HS-5 (cell line): ENCODE measurements at places on chromosomes 5 and 9.

DNA sequence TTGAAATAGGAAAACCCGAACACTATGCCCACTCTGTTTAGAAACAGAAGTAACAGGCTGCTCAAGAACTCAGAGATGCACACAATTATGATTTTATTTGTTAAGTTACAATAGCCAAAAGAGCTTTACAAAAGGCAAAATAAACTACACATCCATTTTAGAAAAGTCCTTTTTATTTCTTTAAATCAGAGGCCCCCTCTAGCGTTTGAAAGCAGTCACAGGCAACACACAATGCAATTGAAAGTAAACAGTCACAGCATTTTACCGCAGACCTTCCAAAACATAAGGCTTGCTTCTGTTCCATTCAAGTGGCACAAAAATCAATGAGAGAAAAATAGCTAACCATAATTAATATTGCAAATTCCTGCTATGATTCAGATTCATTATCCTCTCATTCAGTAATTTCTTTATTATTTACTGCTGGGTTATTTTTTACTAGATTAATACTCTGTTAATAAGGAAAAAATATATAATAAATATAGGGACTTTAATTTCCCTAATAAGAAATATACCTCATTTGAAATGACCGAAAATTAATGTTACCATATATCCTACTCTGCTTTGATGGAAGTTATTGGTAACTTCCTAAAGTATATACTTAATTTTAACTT, 78.3 kb downstream of the CEP120 start:
- DNase-seq: no peak

DNA sequence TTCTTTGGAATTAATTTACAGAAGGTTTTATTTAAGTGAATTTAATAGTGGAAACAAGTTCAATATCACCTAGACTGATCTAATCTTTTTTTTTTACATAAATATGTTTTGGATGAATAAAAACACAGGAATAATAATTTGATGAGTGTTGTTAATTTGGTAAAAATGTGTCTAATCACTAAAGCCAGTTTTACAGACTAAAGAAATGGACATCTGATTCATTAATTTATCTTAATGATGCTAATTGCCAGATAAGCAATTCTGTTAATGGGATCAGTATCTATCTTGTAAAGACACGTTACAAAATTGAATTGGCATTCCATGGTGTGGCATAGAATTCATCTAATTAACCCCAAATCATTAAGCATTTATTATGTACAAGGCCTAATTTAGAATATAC, 743.3 kb upstream of the CDH6 start:
- DNase-seq: no peak

DNA sequence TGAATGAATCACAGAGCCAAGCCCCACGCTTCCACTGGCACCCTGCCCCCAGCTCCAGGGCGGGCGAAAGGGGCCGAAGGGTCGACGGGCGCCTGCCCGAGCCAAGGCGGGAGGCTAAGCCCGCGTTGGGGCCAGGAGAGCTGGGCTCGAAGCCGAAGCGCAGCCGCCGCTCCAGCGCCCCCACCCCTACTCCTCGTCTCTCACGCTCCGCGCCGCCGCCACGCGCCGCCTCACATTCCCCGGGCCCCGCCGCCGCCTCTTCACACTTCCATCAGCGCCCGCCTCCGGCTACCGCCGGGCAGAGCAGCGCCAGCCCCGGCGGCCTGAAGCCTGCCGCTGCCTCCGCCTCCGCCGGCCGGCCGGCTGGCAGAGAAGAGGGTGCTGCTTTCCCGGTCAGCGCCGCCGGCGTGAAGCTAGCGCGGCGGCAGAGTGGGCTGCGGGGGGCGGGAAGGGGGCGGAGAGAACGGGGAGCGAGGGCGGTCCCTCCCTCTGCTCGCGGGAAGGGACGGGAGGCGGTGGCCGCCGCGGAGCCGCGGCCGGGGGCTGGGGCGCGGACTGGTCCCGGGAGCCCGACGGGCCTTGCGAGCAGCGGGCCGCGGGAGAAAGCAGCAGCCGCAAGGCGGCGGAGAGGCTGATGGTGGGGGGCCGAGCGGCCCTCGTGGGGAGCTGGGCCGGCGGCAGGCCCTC, at the start of gene HOMER1:
Gene HOMER1, minus strand, starts transcription at position 431 of the 687 bp plus-strand sequence. CDS start 1,360 bp downstream, outside the sequence.
- DNase-seq: peak; percentile 31

DNA sequence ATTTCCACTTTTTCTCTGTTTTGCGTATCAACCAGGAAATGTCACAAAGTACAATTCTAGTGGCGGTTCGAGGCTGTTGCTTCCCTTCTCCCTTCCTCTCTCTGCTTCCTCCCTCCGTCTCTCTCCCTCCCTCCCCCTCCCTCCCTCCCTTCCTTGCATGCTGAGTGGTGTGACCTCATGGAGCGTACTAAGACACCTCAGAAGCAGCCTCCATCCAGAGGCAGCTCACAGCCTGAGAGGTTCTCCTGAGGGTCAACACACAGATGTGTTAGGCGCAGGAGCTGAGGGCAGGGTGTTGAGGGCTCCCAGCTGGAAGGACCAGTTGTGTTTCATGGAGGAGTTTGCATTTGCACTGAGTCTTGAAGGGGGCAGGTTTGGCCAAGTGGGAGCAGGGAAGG, 57.7 kb downstream of the COL5A1 start:
- DNase-seq: no peak

DNA sequence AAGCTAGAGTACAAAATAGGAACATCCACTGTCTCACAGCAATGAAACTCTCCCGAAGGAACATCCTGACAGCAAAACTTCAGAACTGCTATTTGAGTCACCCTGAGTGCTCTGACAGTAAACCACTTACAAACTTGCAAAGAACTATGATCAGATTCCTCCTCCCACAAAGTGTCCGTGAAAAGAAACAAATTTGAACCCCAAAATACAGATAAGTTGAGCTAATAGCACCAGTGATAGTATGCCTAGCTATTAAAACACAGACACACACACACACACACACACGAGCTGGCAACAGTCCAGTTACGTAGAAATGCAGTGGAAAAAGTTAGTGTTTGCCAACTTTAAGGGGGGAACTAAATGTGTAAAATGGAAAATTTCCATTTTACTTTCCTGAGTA, 3.1 kb upstream of the GLIS3 start:
- no peak for DNase-seq

DNA sequence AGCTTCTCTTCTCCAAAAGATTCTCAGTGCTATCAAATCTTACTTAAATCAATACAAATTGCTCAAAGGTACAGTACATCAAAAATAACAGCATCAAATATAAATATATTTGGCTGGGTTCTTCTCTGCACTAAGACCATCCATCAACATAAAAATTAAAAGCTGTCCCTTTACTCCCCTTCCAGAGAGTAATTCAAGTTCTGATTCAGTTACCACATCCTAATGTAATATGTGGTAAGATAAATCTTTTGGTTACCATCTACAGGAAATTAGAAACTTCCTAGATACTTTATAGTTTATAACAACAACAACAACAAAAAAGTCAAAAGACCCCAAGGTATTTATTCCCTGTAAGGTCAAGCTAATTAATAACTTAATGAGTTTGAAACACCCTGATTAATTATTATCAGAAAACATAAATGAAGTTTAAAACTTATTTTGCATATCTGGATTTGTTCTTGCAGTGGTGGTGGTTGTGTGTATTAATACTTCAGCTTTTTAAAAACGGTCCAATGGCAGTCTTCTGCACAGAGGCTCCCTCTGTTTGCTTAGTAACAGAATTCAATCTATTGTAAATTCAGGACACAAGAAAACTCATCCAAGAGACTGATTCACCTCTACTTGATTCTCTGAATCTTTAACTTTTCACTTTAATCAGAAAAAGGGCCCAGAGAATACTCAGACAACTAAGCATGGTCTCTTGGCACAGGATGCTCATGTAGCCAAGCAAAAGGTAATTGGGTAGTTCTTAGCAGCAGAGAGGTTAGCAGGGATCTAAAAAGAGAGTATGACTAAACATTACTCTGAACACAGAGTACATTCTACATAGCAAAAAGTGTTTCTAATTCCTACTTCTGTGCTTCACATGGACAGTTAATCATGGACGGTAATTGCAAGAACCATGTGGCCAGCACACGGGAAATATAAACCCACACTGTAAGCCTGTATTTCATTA, 20.1 kb downstream of the DIAPH1 start:
- DNase-seq: no peak

DNA sequence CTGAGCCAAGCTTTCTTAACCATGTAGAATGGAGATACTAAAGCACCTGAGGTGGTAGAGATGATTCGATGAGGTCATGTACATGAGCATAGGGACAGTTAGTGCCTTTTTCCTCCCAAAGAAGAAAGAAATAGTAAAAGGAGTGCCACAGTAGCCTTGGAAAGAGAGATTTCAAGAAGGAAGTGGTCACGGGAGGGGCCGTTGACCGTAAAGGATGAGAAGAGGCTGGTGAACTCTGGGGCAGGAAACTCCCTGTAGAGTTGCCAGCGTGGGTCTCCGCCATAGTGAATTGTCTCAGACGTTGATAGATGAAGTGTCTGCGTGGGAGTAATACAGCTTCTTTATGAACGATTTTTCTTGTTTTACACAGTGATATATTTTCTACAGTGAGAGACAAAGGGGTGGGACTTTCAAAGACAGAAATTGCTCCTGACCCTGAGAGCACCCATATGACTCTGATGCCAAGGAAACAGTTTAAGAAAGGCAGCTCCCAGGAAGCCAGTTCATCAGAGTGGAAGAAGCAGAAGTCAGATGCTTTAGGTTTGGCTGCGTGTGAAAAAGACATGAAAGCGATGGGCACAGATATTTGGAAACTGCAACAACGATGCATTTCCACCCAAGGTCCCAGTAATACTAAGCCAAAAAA, 41.3 kb downstream of the UGCG start:
- DNase-seq: no peak

DNA sequence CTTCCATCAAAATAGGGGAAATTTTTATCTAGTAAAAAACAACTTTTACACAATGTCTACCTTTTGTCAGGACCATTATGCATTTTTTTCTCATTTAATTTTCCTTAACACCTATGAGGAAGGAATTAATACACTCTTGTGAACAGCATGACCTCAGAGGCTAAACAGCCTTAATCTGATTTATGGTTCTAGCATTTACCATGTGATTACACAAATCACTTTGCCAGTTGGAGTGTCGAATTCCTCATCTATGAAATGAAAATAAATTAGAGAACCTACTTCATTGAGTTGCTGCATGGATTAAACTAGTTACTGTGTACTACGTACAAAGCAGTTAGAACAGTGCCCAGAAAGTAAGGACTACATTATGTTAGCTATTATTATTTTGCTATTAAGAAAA, 187.7 kb upstream of the MPDZ start:
- no peak for DNase-seq

DNA sequence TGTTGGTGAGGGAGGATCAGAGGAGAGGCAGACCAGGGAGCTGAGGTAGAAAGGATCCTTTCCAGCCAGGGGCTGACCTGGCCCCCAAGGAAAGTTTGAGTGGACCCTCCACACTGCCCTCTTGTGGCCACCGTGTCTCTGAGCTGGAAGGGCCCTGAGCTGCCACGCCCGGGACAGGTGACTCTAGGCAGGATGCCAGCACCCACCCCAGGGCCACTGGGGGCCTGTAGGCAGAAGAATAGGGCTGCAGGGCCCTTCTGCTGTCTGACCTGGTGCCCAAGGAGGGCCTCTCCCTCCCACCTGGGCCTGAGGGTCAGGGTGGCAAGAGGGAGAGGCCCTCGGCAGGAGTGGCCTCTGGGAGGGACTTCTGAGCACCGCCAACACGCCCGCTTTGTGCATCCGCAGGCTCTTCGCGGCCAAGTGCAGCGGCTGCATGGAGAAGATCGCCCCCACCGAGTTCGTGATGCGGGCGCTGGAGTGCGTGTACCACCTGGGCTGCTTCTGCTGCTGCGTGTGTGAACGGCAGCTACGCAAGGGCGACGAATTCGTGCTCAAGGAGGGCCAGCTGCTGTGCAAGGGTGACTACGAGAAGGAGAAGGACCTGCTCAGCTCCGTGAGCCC, 76.8 kb downstream of the LMX1B start:
- no peak for DNase-seq

DNA sequence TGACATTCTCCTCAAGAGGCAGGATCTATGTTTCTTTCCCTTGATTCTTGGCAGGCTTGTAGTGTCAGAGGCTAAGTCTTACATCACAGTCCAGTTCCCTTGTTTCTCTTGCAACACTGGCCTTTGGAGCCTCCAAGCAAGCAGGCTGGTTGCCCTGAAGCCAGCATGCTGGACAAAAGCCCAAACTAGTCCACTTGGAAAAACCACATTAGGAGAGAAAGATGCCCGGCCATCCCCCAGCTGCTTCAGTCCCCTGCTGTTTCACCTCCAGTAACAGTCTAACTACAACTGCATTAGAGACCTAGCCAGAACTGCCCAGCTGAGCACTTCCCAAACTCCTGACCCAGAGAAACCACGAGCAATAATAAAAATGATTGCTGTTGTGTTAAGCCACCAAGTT, 87.6 kb downstream of the ADAMTS6 start:
- DNase-seq: peak; percentile 30

- DNase-seq: no peak
Measured at GRCh38 chr5:65356274-65356673, 125.4 kb downstream of the ADAMTS6 start.

DNA sequence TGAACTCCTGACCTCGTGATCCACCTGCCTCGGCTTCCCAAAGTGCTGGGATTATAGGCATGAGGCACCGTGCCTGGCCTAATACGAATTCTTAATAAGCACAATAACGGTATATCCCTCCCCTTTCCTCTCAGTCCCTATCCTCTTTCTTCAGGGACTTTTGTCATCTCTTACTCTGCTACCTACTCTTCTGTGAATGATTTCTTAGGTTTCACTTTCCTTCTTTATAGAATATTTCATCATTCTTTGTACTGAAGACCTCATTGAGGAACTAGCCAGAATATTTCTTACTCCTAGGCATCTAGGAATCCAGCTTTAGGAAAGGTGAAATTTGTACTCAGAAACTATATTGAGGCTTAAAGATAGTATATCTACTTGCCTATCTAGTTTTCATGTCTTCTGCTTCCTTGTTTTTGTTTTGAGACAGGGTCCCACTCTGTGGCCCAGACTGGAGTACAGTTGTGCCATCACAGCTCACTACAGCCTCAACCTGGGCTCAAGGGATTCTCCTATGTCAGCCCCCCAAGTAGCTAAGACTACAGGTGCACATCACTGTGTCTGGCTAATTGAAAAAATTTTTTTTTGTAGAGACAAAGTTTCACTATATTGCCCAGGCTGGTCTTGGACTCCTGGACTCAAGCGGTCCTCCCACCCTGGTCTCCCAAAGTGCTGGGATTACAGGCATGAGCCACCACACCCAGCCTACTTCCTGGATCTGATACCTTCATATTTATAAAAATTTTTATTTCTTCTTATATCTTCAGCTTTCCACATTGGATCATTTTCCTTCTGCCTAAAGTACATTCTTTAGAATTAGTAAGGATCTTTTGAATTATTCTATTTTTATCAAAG, 69.7 kb downstream of the GPBP1 start:
- DNase-seq: no peak

- DNase-seq: no peak
Measured at GRCh38 chr5:160643616-160644240, 208.3 kb downstream of the ATP10B start.
